Psoas muscle (tissue), 8 donors: ENCODE measurements at places on chromosomes 3 and 15.

GRCh38 chr15:62272290-62272689 is 107.2 kb upstream of the C2CD4B start:
- DNase-seq: no peak

- DNase-seq: no peak
These were observed 27.0 kb downstream of the GRK7 start for GRCh38 chr3:141790171-141790570.

GRCh38 chr15:56034514-56034913 is 41.1 kb upstream of the NEDD4 start:
- no peak for DNase-seq

- no peak for DNase-seq
These were observed 36.3 kb upstream of the TPM1 start for GRCh38 chr15:63006032-63006878.
